ENCODE measurements at places on chromosomes 3 and 15. TPM values are rescaled to one million over a fixed set of nuclear protein-coding genes. Genes with fewer than 3 reads are reported as not detected.
A peak's percentile ranks its signal among the peaks of the same experiment; 100 is the strongest.

- no peaks in the 10 kb centered on the region for H3K36me3 ChIP-seq
- H3K4me1 ChIP-seq = no peaks in the 10 kb centered on the region
- no peak overlapping the region for H3K27ac ChIP-seq
- H3K27me3 ChIP-seq = peaks cover 11% of the 10 kb centered on the region
- no peak for DNase-seq
These were observed 264.2 kb downstream of the VPS13C start for GRCh38 chr15:61796056-61796455.

DNA sequence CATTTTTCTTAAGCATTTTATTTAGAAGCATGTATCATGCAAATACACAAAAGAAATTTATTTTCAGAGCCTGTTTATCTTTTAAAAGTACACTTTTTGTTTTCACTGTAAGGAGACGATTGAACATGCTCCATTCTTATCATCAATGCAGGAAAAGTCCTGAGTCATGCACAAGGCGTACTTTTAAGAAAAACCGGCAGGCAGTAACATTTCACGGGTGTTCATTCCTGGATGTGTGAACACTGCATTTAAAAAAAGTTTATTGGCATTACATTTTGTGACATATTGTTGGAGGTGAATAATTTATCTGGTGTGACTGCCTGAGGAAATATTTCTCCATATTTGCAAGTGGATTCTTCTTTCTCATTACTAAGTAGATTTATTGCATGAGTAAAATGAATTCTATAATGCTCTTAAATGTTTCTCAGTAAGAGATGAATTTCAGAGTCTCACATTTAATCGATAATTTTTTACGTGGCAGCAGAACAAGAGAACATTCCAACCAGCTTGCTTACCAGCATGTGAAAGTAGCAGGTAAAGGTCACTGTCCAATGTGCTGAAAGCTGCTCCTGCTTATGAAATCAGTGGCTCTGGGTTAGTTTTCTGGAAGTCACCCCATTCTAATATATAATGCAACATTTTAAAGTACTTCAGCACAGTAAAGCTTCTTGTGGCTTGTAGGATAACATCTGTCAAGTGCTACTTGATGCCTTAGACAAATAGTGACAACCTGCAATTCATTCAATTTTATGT lies 87.0 kb downstream of the SV2B start:
- H3K4me1 ChIP-seq = no peaks in the 10 kb centered on the region
- DNase-seq = peak; percentile 4
- H3K36me3 ChIP-seq = no peaks in the 10 kb centered on the region
- H3K27ac ChIP-seq = no peak overlapping the region

DNA sequence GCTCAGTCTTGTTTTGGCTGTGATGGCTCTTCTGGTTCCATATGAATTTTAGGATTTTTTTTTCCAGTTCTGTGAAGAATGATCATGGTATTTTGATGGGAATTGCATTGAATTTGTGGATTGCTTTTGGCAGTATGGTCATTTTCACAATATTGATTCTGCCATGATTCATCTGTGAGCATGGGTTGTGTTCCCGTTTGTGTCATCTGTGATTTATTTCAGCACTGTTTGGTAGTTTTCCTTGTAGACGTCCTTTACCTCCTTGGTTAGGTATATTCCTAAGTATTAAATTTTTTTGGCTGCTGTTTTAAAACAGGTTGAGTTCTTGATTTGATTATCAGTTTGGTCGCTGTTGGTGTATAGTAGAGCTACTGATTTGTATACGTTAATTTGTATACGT lies 18.5 kb downstream of the TCF12 start:
- H3K36me3 ChIP-seq = peaks cover 7% of the 10 kb centered on the region
- H3K27me3 ChIP-seq = no peaks in the 10 kb centered on the region
- H3K4me3 ChIP-seq = no peak overlapping the region
- no peak overlapping the region for H3K27ac ChIP-seq
- H3K4me1 ChIP-seq = peaks cover under 1% of the 10 kb centered on the region

Gene PAQR9
- total RNA-seq = not detected

Gene HRG
- not detected for total RNA-seq
